ENCODE measurements at places on chromosomes 7 and 10. TPM values are rescaled to one million over a fixed set of nuclear protein-coding genes. Genes with fewer than 3 reads are reported as not detected.

GRCh38 chr10:11091517-11092102 is 73.9 kb downstream of the CELF2 start:
- no peak overlapping the region for H3K4me3 ChIP-seq
- H3K27me3 ChIP-seq: no peaks in the 10 kb centered on the region
- H3K36me3 ChIP-seq: no peaks in the 10 kb centered on the region
- H3K27ac ChIP-seq: no peak overlapping the region
- no peak for DNase-seq

- H3K4me3 ChIP-seq: no peak overlapping the region
- H3K4me1 ChIP-seq: peaks cover 23% of the 10 kb centered on the region
- no peak overlapping the region for H3K27ac ChIP-seq
Observed at GRCh38 chr7:131325179-131325840, 2.4 kb upstream of the MKLN1 start.

The HOXA1 gene
- total RNA-seq: 1.4 TPM

- no peaks in the 10 kb centered on the region for H3K27me3 ChIP-seq
- H3K4me3 ChIP-seq: no peak overlapping the region
Observed at GRCh38 chr7:137768366-137768765, 78.4 kb downstream of the DGKI start.

DNA sequence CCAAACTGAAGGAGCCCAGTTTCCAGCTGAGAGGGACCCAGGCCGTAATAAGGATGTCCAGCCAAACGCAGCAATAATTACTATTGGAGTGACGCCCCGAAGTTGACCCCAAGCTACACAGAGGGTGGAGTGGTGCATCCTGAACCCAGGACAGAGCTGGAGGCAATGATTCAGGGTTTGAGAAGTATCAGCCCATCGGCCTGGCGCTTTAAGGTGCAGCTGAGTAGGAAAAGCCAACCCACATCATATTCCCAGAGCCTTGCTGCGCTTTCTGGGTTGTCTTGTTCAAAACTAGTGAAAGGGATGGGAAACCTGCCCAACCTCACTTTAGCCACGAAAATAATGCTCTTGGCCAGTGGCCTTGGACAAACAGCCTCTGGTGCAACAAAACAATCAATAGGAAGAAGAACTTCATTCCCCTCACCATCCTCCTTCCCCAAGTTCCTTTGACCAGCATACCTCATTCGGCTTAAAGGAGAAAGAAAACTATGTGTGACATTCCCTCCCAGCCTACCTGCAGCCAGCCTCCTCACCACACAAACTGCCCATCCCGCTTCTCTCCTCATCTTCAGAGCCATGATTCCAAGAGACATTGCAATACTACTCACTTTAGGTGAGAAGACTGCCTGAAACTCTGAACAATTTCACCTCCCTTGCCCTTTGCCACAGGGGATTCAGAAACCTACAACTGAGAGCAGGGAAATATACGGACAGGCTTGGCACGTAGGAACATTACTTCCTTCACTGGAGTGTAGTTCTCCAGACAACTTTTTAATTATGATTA is 217.2 kb upstream of the MKLN1 start:
- H3K27me3 ChIP-seq: peaks cover 10% of the 10 kb centered on the region
- H3K36me3 ChIP-seq: no peaks in the 10 kb centered on the region

The CEP55 gene
- total RNA-seq: 4.3 TPM
